Activated gamma-delta T cell (primary cell): ENCODE measurements at places on chromosomes 1 and 21.

DNA sequence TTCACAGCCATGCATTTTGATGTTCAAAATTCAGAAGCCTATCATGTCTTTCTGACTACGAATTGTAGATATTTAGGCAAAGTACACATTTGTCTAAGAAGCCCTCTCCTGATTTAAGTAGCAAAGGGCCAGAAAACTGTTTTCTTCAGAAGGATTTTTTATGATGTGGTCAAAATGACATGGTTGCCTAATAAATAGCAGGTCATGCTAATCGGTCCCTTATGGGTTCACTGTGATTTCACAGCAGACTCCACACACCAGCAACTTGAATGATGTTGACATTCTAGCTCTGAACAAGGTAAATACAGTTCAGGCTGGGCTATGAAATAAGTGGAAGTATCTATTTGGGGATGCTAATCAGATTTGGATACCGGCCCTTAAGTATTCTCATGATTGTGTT, 178.7 kb upstream of the DPYD start:
- no peak for DNase-seq

GRCh38 chr1:15065736-15066135, 87.8 kb upstream of the TMEM51 start:
- peak; percentile 23 for DNase-seq

DNA sequence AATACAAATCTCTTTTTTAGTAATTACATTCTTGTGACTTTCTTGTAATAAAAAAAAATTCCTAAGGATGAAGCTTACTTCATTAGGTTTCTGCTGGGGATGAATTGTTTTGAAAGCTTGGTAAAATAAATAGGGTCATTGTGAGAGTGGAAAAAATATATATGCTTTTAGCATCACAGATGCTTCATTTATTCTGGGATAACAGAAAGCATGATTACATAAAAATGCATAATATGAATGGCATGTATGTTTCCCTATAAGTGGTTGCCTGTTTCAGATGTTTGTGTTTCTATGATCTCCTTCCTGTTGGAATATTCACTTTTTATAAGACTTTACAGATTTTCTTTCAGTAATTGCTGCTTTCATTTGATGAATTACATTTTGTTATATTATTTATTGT, 42.3 kb downstream of the HMCN1 start:
- DNase-seq = no peak

GRCh38 chr1:32969566-32969965, 5.0 kb upstream of the RNF19B start:
- no peak for DNase-seq

- no peak for DNase-seq
Measured at GRCh38 chr1:153659175-153659534, 652 bp downstream of the SNAPIN start.

DNA sequence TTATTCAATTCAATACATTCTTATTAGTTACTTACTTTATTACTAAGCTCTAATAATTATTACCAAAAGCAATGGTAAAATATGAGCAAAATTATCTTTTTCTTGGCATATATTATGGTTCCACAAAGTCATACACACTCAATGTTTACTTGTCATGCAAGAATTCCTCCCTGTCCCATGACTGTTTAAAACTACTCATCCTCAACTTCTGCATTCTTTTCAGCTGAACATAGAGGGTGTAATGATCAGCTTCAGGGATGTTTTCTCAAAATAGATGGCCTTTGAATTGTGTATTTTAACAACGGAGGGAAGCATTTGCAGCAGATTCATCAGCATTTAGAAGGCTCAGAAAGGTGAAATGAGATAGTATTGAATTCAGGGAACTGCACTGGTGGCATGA, 499.0 kb downstream of the RWDD3 start:
- no peak for DNase-seq

DNA sequence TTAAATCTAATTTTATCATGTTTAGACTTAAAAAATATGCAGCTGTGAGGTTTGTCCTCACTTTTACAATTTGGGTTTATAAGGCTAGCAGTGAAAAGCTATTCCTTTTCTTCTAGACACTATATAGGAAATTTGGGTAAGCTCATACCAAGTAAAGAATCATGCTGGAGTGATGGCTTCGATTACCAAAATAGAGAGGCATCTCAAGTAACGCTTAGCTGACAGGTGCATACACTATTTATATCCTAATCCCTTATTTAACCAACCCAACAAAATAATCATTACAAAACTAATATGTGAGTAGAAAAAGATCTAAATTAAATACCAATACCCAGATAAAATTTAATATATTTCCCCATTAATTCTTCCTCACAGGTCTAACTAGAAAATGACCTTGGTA, 193.2 kb downstream of the LHX8 start:
- DNase-seq = no peak

DNA sequence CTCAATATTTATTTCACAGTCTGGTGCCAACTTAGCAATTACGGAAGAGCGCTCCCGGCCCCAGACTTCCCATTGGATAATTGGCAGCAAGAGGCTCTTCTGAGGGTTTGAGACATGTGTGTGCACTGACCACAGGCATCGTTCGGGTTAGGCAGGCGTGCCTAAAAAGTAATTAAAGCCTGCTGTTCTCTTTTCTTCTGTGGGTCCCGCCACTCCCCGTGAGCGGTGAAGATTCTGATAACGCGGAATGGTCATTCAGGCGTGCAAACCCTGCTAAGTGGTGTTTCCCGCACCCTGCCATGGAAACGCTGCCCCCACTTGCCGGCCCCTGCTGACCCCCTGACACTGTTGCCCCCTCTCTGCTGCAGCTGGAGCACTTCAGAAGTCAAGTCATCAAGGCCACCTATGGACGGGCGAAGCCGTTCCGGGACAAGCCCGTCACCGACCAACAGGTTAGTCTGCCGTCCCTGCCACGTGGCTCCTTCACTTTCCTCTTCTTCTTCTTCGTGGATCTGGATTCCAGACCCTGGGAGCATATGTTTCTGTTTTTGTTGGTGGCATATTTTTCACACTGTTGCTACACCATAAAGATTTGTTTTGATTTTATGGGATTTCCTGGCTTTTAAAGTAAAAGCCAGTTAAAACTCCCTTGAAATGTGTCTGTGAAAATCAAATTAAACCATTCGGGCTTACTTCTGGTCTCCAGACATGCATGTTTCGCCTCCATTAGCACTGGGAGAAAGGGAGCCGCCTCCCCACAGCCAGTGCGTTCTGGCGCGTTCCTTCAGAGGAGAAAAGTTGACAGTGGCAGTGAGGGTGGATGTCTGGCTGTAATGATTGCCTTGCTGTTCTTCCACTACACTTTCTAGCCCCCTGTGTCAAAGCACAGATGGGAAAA, 79.9 kb downstream of the FHAD1 start:
- DNase-seq = no peak

DNA sequence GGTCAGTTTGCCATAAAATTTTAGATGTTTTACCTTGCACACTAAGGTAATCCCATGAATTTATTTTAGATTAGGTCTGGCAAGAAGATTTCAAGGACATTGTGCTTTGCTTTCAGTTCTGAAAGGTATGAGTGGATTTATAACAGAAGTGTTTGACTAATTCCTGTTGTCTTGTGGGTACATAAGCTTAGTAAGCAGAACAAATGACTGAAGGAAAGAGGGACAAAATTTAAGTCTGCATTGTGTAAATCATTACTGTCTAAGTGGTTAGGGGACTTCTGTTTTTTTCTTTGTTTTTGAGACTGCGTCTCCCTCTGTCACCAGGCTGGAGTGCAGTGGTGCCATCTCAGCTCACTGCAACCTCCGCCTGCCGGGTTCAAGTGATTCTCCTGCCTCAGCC, 60.1 kb downstream of the PKN2 start:
- DNase-seq = no peak

DNA sequence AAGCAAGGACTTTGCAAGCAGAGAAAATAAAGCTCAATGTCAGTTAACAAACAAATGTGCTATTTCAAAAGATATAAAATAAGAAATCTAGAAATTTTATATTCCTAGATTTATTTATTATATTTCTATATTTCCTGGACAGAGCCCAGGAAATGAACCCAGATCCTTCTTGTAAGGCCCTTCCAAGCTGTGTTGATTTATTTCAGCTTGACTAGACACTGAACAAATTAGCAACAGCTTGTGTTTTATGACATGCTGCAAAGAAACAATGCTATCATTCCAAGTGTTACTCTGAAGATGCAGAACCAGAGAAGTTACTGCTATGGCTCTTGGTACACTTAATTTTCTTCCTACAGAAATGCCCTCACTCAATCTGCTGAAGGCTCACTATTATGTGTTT, 6.2 kb downstream of the TGFBR3 start:
- no peak for DNase-seq

DNA sequence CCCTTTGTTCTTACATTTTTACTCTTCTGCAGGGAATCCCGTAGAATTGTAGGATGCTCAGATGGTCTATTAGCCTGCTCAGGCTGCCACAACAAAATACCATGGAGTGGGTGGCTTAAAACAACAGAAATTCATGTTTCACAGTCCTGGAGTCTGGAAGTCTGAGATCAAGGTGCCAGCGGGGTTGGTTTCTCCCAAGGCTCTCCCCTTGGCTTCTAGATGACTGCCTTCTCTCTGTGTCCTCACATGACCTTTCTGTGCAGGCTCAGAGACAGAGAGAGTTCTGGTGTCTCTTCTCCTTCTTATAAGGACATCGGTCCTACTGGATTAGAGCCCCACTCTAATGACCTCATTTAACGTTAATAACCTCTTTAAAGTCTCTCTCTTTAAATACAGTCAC, 41.7 kb downstream of the HUNK start:
- no peak for DNase-seq

GRCh38 chr1:216702170-216702569, 21.1 kb downstream of the ESRRG start:
- no peak for DNase-seq

- no peak for DNase-seq
Measured at GRCh38 chr1:31523769-31524168, 52.5 kb upstream of the TINAGL1 start.
